ENCODE measurements at places on chromosomes 7 and 10.

DNA sequence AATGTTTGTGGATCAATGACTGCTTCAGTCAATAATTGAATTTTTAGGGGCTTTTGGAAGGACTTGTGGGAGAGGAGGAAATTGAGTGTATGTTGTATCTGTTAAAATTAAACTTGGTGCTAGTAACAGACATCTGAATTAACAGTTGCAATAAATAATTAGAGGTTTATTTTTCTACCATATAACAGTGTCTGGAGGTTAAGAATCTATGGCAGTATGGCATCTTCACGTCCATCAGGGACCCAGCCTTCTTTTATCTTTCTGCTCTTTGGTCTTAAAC is 72.8 kb upstream of the HABP2 start:
- no peak for DNase-seq

DNA sequence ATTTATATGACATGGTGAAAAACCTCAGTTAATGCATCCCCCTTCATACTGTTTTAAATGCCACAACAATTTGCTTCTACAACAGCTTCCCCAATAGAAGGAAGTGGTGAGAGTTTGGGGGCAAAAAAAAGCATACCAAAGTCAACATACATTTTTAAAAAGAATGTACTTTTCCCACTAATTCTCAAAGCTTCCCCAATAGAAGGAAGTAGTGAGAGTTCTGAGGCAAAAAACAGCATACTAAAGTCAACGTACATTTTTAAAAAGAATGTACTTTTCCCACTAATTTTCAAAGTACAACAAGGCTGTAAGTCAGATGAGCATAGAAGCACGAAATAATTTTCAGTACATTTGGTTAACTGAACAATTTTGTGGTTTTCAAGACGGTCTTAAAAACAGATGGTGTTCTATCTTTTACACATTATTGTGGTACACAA is 24.0 kb downstream of the WASL start:
- DNase-seq: no peak

DNA sequence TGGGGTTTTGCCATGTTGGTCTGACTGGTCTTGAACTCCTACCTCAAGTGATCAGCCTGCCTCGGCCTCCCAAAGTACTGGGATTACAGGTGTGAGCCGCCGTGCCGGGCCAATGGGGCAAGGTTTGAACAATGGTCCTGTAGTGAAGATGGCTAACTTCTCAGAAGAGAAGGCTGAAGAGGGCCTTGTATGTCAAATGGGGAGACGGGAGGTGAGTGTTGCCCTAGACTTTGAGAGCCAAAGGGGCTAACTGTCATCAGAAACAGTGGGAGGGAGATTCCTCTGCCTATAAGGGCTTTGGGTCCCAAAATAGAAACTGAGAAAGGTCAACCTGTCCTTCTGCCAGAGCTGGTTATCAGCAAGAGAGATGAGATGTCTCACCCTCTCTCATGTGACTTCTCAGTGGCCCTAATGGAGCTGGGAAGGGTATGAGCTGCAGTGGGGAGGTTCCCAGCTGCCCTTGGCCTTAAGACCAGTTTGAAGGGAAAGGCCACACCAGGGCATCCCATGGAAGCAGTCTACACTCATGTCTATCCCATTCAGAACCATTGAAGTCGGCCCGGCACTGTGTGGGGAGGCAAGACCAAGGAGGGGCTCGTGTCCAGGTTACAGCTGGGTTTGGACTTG is 1.3 kb upstream of the SAMD8 start:
- DNase-seq: no peak

- no peak for DNase-seq
These were observed 22.7 kb downstream of the MKRN1 start for GRCh38 chr7:140456551-140457051.

DNA sequence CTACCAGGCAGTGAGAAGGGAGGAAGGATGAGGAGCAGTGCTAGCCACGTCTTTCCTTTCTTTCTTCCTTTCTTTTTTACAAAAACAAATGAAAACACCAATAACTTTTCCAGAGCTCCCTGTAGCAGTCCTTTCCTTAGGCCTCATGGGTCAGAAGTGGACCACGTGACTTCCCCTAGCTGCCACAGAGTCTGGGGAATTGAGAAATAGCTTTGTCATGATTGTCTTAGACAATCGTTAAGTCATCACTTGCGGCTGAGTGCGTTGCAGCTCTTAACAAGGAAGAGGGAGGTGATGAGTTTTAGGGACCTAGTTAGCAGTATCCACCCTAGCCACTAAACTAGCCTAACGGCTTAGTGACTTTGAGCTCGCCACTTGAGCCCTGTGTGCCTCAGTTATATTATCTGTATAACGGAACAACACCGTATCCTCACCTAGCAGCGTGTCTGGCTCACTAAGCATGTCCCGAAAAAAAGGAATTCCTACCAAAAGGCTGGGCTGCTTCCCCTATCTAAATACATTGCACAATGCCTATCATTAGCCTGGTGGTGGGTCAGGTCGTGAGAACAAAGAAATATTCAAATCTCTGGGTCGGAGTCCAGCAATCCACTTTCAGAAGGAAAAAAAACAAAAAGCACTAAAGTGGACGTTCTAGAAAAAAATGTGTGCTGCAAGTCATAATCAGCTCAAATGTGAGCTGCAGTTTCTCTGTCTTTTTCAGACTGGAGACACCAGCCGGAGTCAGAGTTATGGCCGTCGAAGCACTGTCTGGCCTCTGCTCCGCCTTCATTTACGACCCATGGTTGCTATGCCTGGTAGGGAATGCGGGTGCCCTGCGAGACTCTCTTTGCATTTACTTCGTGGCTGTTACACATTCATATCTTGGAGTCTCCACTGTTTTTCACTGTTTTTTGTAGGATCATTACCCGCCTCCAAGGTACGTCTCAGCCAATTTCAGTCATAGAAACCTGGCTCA is 338.5 kb upstream of the FOXK1 start:
- DNase-seq: no peak

DNA sequence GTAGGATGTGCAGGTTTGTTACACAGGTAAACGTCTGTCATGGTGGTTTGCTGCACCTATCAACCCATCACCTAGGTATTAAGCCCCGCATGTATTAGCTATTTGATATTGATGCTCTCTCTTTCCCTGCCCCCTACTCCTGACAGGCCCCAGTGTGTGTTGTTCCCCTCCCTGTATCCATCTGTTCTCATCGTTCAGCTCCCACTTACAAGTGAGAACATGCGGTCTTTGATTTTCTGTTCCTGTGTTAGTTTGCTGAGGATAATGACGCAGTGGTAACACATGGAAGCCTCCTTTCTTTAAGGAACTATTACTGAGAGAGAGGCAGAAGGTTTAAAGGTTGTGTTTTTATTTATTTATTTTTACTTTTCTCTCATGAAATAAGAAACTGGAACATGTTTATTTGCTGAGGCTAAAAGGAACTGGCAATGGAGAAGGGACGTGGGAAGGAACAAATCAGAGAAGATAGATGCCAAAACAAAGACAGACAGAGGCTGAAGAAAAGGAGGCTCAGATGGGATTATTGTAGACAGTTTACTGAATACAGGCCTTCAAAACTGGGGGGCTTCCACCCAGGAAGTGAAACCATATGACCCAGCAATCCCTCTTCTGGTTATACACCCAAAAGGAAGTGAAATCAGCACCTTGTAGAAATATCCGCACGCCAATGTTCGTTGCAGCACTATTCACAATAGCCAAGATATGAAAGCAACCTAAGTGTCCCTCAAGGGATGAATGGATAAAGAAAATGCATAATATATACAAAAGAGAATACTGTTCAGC is 556.3 kb downstream of the GRM8 start:
- DNase-seq: no peak

DNA sequence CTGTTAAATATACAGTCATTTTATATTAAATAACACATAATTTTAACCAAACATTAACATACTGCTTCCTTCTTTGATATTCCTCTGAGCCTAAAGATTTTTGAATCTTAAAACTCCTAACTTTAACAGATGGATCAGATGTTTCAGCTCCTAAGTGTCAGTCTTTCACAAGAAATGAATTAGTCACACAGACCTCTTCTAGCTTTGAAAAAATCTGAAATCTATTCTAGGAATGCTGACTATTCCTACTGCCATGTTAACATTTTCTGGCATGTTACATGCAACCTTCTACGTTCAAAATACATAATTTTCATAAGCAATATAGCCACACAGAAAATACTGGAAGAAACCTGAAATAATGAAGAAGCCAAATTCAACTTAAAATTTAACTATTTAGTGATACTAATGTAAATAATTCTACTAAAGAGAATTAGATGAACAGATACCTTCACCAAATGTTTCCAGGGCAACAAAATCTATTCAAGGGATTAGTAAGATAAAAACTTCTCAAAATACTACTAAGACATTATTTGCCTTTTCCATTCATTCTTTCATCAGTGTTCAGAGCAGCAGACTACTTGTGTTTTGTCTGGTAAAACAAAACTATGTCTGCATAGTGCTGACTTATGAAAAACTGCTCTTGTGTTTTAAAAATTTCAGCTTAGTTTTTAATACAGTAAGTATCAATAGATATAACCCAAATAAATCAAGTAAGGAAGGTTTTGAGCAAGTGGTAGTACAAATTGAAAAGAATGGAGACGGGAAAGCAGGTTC is 9.2 kb downstream of the JMJD1C start:
- no peak for DNase-seq
